Head of caudate nucleus (tissue), 42 donors: ENCODE measurements at places on chromosomes 11 and 22.

DNA sequence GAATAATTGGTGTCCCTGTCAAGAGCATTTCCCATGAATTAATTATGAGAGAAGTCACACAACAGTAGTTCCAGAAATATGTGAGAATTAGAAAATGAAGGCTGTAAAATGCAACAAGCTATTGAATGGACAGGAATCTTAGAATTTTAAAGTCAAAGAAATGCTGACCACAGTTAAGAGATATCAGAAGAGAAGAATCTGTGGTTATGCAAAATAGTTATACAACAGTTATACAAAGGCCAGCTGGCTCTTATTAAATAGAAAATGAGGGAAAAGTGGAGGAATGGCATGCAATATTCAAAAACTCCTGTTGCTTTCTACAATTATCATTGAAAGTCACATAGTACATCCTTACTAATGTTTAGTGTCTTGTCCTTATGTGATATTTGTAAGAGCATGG lies 27.4 kb downstream of the CASP12 start:
- no peak for DNase-seq

- DNase-seq = no peak
Observed at GRCh38 chr11:20035701-20036601, 124.3 kb downstream of the DBX1 start.

- no peak for DNase-seq
Observed at GRCh38 chr11:103904324-103904667, 132.1 kb upstream of the DDI1 start.

DNA sequence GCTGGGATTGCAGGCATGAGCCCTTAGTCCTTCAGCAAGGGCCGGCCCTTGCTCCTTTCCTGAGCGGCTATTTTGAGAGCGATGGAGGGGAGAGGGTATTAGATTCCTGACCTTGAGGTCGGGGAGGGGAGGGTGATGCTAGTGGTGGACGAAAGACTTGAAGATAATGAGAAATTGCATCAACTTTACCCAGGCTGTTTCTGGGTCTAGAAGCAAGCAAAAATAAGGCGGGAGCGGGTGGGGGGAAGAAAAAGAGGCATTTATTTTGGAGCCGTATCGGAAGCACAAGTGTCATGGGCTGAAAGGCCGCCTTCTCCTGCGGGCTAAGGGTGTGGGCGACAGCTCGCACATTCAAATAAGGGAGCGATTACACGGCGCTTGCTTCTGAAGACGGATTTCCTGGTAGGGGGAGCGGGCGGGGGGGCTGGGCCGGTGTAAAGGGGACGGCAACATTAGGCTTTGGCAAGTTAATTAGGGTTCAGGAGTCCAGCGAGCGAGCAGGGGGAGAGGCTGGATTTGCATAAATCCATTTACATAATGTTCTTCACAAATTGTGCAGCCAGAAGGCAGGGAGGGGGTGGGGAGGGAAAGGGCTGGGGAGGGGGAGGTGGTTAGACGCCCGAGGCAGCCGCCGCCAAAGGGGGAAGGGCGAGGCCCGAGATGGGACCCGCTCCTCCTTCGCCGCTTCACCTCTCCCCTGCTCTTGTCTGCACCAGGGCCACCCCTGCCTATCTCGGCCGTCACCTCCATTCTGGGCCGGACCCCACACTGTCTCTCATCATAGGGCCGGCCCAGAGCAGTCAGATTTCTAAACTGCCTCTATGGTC lies 245.9 kb downstream of the MIAT start:
- DNase-seq = no peak

- DNase-seq = no peak
Observed at GRCh38 chr11:17449158-17449557, 27.5 kb downstream of the ABCC8 start.

DNA sequence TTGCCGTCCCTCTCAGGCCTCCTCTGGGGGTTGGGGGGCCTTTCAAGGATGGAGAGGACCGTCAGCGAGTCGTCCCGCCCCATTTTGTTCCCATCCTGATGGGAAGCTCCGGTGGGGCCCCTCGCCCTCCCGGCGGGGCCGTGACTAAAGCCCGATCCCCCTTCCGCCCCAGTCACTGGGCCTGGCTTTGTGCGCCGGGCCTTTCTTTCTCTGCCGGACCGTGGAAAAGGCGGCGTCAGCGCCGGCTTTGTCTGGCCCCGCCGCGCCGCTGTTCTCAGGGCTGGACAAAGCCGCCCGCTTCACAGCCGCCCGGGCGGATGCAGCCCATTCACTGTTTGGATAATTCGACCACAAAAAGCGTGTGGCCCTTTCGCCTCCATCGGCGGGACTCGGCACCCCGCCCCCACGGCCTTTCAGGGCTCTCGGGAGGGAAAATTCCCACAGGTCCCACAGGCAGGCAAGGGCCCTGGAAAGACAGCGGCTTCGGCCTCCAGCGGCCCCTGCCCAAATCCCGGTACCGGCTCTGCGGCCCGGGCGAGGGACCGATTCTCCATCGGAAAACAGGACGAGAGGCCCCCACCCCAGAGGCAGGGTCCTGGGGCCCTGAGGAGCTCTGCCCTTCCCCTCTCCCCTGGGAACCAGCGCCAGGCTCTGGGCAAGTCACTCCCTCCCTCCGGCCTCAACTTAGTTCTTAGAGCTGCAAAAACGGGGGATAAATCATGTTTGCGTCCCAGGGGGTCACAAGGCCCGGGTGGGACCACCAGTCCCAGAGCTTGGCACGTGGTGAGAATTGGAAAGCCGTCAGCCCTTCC lies 87.2 kb downstream of the WNT7B start:
- no peak for DNase-seq

- no peak for DNase-seq
Observed at GRCh38 chr11:92149996-92150395, 74.6 kb upstream of the FAT3 start.

GRCh38 chr11:3907590-3907989 lies 52.1 kb downstream of the STIM1 start:
- DNase-seq = no peak

DNA sequence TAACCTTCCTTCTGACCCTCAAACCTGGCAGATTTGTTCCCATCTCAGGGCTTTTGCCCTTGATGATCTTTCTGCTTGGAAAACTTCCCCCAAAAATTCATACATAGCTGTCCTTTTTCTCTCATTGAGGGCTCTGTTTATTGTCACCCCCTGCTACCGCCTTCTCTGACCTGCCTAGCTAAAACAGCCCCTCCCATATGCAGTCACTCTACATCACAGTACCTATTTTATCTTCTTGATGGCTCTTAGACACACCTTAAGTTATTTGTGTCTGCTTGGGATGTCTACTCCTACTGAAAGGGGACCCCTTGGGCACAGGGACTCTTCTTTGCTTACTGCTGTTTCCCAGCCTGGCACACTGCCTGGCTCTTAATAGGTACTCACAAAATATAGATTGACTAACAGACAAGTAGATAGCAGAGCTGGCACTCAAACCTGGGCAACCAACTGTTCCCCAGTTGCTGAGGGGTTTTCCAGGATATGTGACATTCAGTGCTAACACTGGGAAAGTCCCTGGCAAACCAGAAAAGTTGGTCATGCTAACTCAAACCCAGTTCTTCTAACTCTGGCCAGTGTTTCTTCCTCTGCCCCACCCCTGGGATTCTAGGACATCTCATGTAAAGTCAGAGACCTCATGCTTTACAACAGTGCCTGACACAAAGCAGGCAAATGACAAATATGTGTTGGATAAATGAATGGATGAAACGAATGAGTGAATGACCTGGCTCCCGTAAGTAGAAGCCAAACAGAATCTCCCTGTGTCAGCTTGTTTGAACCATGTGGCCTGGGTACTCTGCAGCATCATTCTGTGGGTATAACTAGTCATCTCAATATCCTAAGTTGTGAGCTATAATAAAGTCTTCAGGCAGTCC lies 19.8 kb upstream of the FJX1 start:
- DNase-seq = no peak

GRCh38 chr11:72136684-72137262 lies 1.2 kb downstream of the FOLR3 start:
- DNase-seq = no peak

DNA sequence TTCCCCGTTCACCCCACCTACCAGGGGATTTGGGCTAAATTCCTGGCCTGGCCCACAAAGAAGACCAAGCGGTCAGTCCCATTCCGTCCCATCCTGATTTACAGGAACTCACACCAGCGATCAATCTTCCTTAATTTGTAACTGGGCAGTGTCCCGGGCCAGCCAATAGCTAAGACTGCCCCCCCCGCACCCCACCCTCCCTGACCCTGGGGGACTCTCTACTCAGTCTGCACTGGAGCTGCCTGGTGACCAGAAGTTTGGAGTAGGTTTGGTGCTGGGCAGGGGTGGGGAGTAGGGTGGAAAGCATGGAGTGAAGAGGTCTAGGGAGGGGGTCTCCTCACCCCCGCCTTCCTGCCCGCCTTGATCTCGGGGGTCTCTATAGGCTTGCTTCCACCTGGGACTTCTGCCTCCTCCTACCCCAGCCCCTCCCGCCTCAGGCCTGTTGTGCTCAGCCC lies at the start of gene SERPING1:
TSS of gene SERPING1 (plus strand) at position 225 of the 455 bp plus-strand sequence. CDS start 586 bp downstream, outside the sequence.
- DNase-seq = no peak

DNA sequence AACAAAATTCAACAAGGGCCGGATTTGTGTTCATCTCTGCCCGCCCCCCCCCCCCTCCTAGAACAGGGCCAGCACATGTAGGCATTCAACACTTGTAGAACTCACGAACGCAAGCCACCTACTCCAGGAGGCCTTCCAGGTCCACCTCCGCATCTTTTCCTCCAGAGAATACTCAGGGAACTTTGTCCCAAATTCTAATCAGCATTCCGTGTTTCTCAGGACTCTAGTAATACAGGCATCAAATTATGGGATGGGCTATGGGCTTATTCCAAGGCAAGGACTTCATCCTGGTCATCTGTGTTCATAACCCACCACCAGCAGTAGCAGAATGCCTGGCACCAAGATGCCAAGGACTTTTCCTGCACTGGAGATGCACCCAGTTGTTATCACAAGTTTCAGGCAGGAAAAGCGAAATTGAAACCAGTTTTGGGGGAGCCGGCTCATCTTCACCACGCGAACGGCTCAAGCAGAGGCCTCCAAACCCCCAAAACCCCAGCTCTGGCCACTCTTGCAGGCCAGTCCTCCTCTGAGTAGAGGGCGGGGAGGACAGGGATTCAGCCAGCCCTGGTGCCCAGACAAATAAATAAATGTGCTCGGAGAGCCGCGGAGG lies 462 bp downstream of the UBE2L6 start:
- no peak for DNase-seq

DNA sequence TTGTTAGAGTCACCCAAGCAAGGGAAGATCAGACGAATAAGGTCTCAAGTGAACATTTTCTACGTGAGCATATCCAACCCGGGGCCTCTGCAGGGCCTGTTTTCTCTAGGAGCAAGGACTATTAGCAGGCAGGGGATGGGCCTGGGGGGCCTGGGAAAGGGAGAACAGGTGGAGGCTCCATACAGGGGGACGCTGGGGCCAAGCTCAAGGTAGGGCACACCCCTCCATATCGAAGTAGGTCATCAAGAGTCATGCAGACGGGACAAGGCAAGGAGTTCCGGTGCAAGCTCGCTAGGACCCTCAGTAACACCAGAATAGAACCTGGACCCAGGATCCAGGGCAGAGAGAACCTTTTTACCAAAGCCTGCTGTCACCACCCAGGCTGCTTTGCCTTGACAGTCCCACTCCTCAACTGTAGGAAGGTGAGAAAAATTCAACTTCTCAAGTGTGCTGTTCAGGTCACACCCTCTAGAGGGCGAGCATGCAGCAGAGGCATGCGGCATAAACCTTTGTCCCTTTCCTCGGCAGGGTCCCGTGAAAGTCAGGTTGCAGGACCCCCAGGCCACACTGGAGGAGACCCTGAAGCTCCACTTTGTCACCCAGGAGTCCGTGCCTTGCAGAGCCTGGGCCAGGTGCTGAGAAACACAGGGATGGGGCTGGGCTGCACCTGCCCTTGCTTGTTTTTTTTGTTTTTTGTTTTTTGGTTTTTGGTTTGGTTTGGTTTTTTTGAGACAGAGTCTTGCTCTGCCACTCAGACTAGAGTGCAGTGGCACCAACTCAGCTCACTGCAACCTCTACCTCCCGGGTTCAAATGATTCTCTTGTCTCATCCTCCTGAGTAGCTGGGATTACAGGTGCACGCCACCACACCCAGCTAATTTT lies 8.6 kb upstream of the APOBEC3B start:
- DNase-seq = peak; percentile 16

GRCh38 chr22:42338479-42338878 lies 68.0 kb upstream of the TCF20 start:
- DNase-seq = peak; percentile 75

DNA sequence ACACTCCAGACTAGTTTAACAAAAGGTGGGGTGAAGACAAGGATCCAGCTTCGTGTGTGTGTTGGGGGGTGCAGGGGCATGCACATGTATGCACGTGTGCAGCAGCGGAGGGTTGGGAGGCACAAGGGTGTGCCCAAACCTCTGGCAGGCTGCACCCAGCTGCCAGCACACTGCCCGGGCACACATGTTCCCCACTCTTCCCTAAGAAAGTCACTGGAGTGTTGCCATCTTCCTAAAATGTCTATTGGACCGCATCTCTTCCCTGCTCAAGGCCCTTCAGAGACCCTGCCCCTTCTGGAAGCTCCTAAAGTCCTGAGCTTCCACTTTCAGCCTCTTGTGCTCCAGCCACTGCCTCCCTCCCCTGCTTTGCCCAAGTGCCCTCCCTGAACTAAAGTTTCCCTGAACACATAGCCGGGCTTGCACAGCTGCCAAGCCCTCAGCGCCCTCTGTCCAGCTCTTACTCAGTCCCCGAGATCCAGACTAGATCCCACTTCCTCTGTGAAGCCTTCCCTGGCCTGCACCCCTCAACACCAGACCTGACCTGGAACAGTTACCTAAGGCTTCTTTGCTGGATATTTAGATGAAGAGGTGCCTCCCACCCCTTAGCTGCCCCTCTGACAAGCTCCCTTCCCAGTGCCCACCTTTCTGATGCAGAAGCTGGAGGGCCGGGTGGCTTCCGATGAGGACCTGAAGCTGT lies 6.0 kb downstream of the CFL1 start:
- DNase-seq = no peak

GRCh38 chr11:14350215-14350614 lies 8.8 kb downstream of the RRAS2 start:
- no peak for DNase-seq

- DNase-seq = no peak
Observed at GRCh38 chr11:36268337-36268985, 20.8 kb downstream of the COMMD9 start.

DNA sequence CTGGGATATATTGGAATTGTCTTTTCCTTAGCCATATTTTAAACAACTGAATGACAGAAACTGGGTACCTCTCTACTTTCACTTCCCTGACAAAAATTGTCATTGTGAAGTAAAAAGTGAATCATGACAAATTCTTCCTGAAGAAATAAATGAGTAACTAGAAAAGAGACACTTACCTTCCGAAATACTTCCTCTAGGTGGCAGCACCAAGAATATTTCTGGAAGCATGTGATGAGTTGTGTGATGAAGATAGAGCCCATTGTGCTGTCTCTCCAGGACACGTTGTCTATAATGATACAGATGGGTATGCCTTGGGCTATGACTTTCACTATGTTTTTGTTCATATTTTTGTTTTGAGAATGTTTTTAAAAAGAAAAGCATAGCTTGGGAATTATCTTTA lies 21.5 kb downstream of the CASP4 start:
- DNase-seq = no peak

- DNase-seq = no peak
Observed at GRCh38 chr11:38517991-38518390, 1920.0 kb upstream of the RAG2 start.

DNA sequence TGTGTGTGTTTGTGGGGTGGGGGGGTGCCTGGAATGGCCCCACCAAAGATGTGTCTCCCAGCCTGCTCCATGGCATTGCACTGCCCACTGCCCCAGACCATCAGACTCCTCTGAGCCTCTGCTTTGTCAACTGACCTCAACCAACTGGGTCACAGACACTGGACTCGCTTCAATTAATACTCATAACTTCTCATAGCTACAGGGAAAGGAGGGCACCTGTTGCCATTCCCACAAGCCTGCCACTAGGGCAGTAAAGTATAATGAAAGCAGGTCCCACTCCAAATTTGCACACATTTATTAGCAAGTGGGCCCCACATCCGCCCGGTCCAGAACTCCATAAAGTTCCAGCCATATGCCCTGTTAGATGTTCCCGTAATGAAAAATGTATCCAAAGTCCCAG lies 70.5 kb upstream of the PRDM11 start:
- DNase-seq = no peak
